ENCODE measurements at places on chromosomes 4 and X.

DNA sequence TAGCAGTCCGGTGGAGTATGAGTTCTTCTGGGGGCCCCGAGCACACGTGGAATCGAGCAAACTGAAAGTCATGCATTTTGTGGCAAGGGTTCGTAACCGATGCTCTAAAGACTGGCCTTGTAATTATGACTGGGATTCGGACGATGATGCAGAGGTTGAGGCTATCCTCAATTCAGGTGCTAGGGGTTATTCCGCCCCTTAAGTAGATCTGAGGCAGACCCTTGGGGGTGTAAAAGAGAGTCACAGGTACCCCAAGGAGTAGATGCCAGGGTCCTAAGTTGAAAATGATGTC is 852 bp downstream of the MAGEH1 start:
- DNase-seq = no peak

- DNase-seq = no peak
Observed at GRCh38 chr4:138945401-138945800, 70.2 kb upstream of the NOCT start.

- no peak for DNase-seq
Observed at GRCh38 chrX:118116713-118117550, at the start of gene KLHL13. KLHL13 (minus strand) TSS chrX:118116810; CDS start chrX:118028473, 88,337 bp downstream.

- DNase-seq = no peak
Observed at GRCh38 chrX:71665747-71666146, 1.6 kb upstream of the LOC101059915 start.
